Kidney glomerular epithelial cell (primary cell): ENCODE measurements at places on chromosomes 12 and 14.

DNA sequence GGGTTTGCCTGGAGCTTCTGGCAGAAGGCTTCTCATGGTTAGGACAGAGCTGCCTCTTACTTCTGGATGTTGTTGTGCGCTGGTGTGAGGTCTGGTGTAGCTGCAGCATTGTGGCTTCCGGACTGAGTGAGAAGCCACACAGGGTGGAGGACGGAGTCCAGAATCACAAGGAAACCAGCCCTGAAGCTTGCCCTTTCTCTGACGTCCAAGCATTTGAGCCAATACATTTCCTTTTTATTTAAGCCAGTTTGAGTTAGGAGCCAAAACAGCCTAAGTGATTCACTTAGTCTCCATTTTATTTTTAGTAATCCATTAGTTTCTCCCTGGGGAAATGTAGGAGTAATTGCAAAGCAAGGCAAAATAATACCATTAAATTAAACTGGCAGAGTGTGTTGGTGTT, 402.4 kb upstream of the RGS6 start:
- DNase-seq: no peak

- no peak for DNase-seq
Measured at GRCh38 chr14:102221026-102221425, 81.3 kb downstream of the WDR20 start.

- no peak for DNase-seq
Measured at GRCh38 chr14:56127156-56127555, 8.9 kb downstream of the PELI2 start.

DNA sequence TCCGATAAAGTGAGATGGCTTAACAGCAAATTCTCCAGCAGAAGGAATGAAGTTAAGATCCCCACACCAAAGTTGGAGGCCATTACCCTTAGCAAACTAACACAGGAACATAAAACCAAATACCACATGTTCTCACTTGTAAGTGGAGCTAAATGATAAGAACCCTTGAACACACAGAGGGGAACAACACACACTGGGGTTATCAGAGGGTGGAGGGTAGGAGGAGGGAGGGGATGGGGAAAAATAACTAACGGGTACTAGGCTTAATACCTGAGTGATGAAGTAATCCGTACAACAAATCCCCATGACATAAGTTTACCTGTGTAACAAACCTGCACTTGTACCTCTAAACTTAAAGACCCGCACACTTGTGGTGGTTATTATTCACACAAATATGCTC, 240.4 kb upstream of the NAV3 start:
- no peak for DNase-seq

- no peak for DNase-seq
Measured at GRCh38 chr14:88281447-88281846, 41.6 kb downstream of the KCNK10 start.

GRCh38 chr12:48940181-48940580, 14.9 kb upstream of the FKBP11 start:
- no peak for DNase-seq

DNA sequence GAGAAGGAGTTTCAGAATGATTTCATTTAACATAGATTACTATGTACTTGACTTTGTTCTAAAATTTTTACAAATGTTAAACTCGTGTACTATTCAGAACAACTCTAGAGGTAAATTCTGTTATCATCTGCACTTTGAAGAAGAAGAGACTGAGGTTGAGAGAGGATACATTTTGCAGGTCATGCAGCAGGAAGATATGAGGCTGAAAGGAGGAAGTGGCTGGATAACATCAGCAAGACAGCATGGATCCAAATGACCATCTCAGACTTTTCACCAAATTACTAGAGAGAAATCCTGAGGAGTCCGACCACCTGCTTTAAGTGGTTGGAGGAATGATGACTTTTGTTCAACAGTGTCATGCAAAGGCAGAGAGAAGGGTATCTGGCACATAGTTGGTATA, 84.9 kb downstream of the ASCL4 start:
- no peak for DNase-seq

DNA sequence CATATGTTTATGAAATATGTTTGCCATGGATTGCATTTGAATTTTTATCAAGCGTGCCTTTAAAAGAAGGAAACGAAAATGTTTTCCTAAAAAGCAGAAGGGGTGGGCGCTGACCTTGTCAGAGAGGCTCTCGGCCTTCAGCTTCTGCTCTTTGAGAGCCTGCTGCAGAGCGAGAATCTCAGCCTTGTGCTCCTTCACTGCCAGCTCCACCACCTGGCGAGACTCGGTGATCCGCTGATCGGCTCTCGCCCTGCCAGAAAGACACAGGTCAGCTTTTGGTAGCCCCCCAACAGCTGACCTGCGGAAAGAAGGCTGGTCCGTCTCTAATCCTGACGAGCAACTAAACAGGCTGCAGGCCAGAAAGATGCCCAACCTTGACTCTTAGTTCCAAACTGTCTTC, 62.4 kb downstream of the PRKAB1 start:
- DNase-seq: no peak

DNA sequence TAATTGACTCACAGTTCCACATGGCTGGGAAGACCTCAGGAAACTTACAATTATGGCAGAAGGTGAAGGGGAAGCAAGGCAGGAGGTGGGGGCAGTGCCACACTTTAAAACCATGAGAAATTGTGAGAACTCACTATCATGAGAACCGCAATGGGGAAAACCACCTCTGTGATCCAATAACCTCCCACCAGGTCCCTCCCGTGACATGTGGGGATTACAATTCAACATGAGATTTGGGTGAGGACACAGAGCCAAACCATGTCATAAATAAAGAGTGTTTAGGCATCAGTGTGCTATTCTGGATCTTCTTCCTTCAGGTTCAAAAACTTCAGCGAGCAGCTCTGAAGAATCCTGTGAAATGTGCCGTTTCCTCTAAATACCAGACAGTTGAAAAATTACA, 9.7 kb downstream of the DDX47 start:
- no peak for DNase-seq
